ENCODE measurements at places on chromosomes 4 and X.
A peak's percentile ranks its signal among the peaks of the same experiment; 100 is the strongest.

- DNase-seq = no peak
These were observed 284.3 kb downstream of the SLC7A11 start for GRCh38 chr4:137957806-137958205.

GRCh38 chr4:56448301-56448700 lies 12.2 kb downstream of the PAICS start:
- DNase-seq = no peak

GRCh38 chr4:168562041-168562571 lies 65.3 kb downstream of the PALLD start:
- DNase-seq = no peak

- DNase-seq = no peak
These were observed 738 bp downstream of the SYP start for GRCh38 chrX:49199315-49199595.

DNA sequence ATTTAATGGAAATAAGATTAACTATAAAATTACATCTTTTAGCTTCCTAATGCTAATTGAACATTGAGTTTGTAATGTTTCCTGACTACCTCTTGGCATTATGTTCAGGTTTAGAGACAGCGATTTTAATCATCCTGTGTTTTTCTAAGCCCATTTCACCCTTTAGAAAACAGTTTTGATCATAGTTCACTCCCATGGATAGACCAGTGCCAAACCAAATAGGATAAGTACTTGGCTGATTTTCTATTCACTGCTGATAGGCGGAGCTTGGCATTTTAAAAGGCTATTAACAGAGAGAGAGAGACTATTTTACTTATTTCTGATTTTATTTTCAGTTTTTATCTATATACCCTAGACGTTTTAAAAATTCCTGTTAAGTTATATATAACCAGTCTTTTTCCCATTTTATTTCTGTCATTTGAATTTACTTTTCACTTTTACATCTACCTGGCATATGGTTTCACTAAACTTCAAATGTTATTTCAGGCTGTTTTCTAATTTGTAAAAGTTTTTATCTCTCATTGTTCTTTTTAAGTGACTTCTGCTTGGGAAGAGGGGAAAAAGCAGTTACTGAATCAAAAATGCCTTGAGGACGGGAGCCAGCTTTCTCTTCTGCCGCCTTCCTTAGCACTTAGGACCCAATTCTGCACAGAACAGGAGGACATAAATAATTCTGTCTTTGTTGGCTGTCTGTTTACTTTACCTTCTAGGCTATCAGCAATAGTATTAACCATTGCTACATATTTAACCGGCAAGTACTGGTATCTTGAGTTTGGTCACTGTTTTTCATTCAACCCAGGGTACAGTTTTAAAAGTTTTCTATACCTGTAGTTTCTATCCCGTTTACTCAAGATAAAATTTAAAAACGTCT lies 46.4 kb downstream of the SGMS2 start:
- DNase-seq = no peak

GRCh38 chr4:130026185-130026584 lies 930.2 kb downstream of the C4orf33 start:
- DNase-seq = no peak

- DNase-seq = no peak
These were observed 80.6 kb downstream of the FBXW7 start for GRCh38 chr4:152455311-152455710.

DNA sequence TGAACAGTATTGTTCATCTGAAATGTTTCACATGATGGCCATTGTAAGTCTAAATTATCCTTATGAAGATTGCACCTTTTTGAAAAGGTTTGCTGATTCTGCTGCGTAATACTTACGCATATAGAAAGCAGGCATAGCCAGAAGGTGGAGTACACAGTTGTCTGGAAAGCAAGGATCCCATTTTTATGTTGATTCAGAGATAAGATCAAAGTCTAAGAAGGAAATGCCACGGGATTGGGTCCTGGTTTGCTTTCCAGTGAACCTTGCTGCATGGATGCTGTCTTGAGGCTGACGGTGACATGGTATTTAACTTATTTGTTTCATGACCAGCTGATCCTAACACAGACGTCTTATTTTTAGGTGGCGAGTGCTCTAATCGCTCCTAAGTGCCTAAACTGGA lies 15.5 kb downstream of the MAGEA9B start:
- DNase-seq = no peak

GRCh38 chr4:145501051-145501660 lies 19.5 kb downstream of the SMAD1 start:
- no peak for DNase-seq

- no peak for DNase-seq
These were observed 2.6 kb upstream of the PRPS2 start for GRCh38 chrX:12788645-12789044.

GRCh38 chrX:9708923-9709553 lies 56.6 kb downstream of the GPR143 start:
- peak; percentile 74 for DNase-seq

GRCh38 chr4:167136270-167136669 lies 98.0 kb downstream of the SPOCK3 start:
- no peak for DNase-seq

DNA sequence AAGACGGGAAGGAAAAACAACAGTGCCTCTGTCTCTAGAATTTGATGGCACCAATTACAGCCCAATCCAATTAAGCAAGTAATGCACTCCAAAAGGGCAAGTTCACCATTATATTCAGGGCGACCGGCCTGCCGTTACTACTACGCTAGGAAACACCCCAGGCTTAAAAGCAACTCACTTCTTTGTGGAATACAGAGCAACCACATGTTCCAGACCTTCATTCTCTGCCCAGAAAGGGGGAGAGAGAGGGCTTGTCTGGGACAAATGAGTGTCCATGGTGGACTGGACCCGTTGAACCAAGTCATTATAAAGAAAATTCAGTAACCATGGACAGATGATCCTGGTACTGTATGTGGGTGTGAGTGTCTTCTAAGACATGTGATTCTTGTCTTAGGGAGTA lies 1.6 kb downstream of the KDR start:
- no peak for DNase-seq

- DNase-seq = no peak
These were observed 75.6 kb upstream of the HELT start for GRCh38 chr4:184942444-184943425.

GRCh38 chr4:7944599-7945220 lies 5.0 kb upstream of the AFAP1 start:
- no peak for DNase-seq

- peak; percentile 28 for DNase-seq
These were observed 73.0 kb downstream of the AFF1 start for GRCh38 chr4:87007528-87008446.

- DNase-seq = no peak
These were observed 59.6 kb downstream of the RPS3A start for GRCh38 chr4:151158979-151159378.

- DNase-seq = no peak
These were observed 108.9 kb downstream of the SYNPO2 start for GRCh38 chr4:118997601-118998000.

DNA sequence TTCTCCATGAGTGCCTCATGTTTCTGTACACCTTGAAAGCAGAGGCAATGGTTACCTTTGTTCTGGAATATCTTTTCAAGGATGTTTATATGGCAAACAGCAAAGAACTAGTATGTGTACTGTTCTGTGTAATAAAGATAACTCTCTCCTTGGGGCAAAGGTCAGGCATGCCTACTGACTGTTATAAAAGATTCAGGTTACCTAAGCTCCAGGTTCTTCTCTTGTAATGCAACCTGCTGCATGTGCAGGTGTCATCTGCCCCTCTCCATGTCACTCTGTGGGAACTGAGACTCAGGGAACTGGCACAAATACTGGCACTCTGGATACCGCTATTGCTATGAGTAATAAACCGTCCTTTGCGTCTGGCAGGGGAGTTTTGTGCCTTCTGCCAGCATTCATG lies 5.4 kb upstream of the TRPC3 start:
- DNase-seq = no peak

DNA sequence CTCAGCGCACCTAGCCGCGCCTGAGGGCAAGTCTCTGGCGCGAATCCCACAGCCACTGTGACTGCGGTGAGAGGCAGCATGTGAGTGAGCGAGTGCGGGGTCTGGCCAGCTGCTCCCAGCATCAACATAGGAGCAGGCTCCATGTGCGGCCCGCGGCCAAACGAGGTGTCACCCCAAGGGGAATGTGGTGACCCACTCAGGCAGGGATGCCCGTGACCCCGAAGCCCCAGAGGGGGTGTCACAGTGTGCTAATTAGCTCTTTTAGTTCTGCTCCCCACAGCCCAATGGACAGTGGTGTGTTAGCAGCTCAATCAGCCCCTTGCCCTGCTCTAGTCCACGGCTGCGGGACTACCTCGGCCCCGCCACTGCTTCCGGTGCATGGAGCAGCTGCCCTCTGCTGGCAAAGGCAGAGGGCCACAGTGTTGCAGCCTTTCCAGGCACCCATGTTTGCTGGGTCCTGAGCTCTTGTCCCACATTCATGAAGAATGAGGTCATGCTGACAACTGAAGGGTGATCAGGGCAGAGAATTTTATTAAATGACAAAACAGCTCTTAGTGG lies 61.4 kb downstream of the AGA start:
- DNase-seq = no peak

- peak; percentile 28 for DNase-seq
These were observed 47.0 kb upstream of the MID1IP1 start for GRCh38 chrX:38754102-38754790.

- DNase-seq = peak; percentile 53
These were observed 43.1 kb upstream of the FAM9C start for GRCh38 chrX:13087322-13088155.

GRCh38 chrX:148416142-148416541 lies 84.3 kb upstream of the AFF2 start:
- no peak for DNase-seq

- DNase-seq = no peak
These were observed 541 bp downstream of the AIMP1 start for GRCh38 chr4:106316773-106317409.

- no peak for DNase-seq
These were observed 377.9 kb upstream of the EMCN start for GRCh38 chr4:100895556-100896197.

- no peak for DNase-seq
These were observed 21.1 kb downstream of the NOP14 start for GRCh38 chr4:2942037-2942531.

DNA sequence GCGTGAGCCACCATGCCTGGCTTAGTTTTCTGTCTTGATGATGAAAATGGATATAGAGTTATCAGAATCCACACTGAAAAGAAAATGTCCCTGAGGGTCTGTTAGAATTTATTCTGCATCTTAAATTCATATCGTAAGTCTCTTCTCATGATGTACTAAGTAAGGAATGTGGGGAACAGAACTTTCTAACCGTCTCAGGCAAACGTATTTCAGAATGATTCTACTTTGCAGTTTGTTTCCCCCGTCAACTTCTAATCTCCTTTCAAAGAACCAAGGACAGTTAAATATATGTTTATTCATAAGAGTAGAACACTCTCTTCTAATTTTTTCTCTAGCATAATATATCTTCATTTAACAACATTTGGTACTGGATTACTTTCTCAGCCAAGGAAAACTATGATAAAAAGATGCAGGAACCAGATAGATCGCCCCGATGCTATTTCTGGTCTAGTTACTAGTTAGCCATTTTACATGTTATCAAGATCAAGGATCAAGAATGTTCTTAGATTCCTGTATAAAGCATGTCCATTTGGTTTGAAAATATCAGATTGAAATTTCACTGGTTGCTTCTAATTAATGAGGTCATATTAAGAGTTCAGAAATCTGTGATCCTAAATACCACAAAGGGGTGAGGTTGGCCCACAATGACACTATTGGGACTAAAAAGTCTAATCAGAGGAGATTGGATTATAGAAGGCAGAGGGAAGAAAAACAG lies 49.5 kb downstream of the METTL14 start:
- no peak for DNase-seq

- DNase-seq = no peak
These were observed 25.8 kb downstream of the TEC start for GRCh38 chr4:48243887-48244286.

GRCh38 chr4:13174001-13174400 lies 310.1 kb downstream of the RAB28 start:
- no peak for DNase-seq

- no peak for DNase-seq
These were observed 21.2 kb downstream of the C4orf54 start for GRCh38 chr4:99636422-99636821.

GRCh38 chrX:15366506-15367352 lies 17.5 kb downstream of the VEGFD start:
- DNase-seq = no peak

DNA sequence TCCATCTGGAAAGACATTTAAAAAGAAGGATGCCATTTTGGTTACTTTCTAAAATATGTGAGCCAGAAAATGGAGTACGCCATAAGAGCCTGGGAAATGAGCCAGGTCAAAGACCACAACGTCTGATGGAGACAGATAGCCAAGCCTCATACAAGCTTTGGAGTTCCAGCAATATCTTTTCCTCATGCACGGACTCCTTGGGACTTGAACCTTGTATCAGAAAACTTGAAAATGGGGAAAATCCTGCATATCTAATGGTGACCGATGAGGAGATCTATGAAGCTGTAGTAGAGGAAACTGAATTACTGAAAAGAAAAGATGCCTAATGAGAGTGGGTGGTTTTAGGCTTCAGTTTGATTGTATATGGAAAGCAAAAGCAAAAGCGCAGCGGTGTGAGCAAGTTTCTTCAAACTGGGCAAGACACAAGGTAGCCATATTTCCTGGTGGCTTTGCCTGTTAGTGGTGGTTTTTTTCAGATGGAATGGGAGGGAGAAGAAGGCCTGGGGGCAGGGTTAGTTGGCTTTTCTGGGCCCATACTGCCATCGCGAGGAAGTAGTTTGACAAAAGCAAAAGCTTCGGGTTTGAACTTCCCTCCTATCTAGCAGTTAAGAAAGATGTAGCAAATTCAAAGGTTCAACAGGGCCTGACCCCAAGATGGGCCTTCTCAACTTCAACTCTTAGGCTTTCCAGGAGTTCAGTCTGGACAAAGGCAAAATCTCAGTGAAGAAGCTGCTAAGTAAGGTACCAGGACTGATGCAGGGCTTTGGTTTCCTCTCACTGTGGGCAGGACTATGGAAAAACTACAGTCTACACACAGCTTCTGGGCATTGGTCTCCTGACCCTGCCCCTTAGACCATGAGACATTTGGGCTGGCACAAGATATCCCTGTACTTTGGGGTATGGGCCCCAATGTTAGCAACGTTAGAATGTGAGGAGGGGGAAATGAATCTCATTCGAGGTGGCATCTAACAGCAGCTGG lies 210.0 kb upstream of the STK26 start:
- peak; percentile 64 for DNase-seq

DNA sequence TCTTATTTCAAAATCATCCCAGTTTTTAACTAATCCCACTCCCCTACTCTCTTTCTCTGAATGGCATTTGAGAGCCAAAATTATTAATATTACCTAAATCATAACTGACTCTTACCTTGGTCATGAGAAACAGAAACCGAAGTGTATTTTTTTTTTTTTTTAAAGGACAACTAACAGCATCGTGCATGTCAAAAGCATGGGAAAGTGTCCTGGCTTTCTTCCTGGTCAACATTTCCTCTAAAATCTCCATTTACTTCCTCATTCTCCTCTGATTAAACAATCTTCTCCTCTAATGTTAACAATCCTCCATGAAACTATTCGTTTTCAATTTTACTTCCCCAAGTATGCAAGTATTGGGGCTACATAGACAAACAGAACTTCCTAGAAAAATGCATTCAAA lies 2.1 kb upstream of the STS start:
- DNase-seq = no peak

Measured in activated naive CD4-positive, alpha-beta T cell treated with anti-CD3 and anti-CD28 coated beads, Interleukin-2, amount 50 U/mL, for 16 hours (primary cell).